Spinal cord (tissue), 10 donors: ENCODE measurements at places on chromosomes 11 and 22. TPM values are rescaled to one million over a fixed set of nuclear protein-coding genes. Genes with fewer than 3 reads are reported as not detected.

The AMOTL1 gene
- 60.6 TPM for total RNA-seq

GRCh38 chr11:66366844-66367477 is 4.6 kb downstream of the SLC29A2 start:
- no peaks in the 10 kb centered on the region for H3K27me3 ChIP-seq
- peaks cover 25% of the 10 kb centered on the region for H3K4me1 ChIP-seq
- no peak overlapping the region for H3K27ac ChIP-seq
- no peak for DNase-seq
- no peak overlapping the region for H3K4me3 ChIP-seq

The FOLR3 gene
- total RNA-seq = not detected

DNA sequence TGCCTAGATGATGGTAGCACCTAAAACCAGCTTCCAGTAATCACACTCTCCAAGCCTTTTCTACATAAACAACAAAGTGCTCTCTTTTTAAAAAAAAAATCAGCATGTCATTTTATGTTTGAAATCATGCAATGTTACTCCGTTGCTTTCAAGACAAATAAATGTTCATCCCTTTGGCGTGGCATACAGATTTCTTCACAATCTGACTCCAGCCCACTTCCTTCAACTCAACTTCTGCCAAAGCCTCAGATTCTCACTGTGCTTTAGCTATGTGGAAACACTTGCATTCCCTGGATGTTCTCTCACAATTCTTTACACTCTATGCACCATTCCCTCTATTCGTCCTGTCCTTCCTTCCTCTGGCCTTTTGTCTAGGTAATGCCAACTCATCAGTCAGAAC is 206.3 kb upstream of the BLID start:
- DNase-seq = no peak
- peaks cover 22% of the 10 kb centered on the region for H3K4me1 ChIP-seq
- H3K27ac ChIP-seq = peak overlapping the region; percentile 44
- H3K36me3 ChIP-seq = no peaks in the 10 kb centered on the region
- no peak overlapping the region for H3K4me3 ChIP-seq

- H3K27me3 ChIP-seq = no peaks in the 10 kb centered on the region
- H3K4me1 ChIP-seq = peaks cover 10% of the 10 kb centered on the region
- H3K27ac ChIP-seq = no peak within 1 kb of the TSS
- DNase-seq = no peak
Measured at GRCh38 chr11:60855726-60856633, at the start of gene PTGDR2. Gene PTGDR2 (minus strand): TSS chr11:60855950. CDS start chr11:60853722, 2,228 bp downstream.

The ANAPC15 gene
- total RNA-seq = 10.0 TPM

DNA sequence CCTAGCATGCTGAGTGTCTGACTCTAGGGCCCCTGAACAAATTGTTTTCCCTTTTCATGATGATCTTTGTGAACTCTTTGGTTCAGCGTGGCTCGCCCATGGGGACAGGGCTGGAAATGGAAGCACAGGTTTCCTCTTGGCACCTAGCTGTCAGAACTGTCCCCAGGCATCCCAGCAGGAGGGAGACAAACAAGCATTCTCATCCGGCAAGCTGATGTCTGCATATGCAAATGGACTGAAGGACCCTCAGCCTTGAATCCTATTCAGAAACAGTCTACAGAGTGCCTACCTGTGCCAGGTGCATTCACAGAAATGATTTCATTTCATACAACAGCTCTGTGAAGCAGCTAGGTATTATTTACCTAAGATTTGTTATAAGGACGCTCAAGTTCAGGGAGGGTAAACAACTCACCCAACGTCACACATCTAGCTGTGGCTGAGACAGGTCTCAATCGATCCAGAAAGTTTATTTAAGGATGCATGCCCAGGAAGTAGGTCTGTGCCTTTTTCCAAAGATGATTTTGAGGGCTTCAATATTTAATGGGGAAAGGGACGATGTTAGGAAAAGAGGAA is 176.4 kb downstream of the KIRREL3 start:
- no peak for DNase-seq
- peaks cover under 1% of the 10 kb centered on the region for H3K36me3 ChIP-seq
- H3K27me3 ChIP-seq = no peaks in the 10 kb centered on the region
- no peak overlapping the region for H3K27ac ChIP-seq

DNA sequence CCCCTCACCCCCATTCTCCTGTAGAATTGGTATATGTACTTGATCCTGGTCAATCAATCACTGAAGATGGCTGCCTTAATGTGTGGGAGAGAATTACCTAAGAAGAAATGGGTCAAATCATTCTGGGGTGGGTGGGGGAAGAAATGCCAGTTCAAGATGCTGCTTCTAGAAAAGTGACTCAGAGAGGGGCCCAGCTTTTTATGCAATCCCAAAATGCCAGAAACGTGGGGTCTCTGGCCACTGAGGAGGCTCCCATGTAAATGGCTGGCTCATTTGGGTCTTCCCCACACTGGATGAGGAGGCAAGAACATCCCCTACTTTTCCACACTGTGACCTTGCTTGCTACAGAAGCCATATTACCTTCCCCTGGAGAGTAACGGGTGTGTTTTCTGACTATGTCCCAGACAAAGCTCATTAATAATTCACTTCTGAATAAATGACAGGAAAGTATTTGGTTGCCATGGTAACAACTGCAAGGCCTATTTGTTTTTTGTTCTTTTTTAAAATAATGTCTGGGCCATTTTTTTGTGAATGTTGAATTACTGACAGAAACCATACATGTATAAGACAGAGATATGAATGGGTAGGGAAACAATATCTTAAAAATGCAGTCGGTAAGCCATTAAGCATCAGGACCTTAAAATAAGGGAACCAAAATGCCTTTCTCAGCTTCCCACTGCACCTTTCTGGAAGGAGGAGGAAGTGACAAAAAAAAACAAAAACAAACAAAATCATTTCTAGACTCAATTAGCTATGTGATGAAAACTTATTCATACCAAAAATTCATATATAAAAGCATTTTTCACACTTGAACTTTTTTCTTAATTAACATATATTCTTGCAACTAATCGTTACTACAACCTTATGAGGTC is 32.0 kb downstream of the SLC1A2 start:
- peak overlapping the region; percentile 18 for H3K27ac ChIP-seq
- H3K36me3 ChIP-seq = no peaks in the 10 kb centered on the region
- no peak overlapping the region for H3K4me3 ChIP-seq
- H3K4me1 ChIP-seq = peaks cover 3% of the 10 kb centered on the region
- DNase-seq = no peak
- no peaks in the 10 kb centered on the region for H3K27me3 ChIP-seq

The FBXO3 gene
- 73.9 TPM for total RNA-seq

The PGGHG gene
- total RNA-seq = 15.9 TPM

DNA sequence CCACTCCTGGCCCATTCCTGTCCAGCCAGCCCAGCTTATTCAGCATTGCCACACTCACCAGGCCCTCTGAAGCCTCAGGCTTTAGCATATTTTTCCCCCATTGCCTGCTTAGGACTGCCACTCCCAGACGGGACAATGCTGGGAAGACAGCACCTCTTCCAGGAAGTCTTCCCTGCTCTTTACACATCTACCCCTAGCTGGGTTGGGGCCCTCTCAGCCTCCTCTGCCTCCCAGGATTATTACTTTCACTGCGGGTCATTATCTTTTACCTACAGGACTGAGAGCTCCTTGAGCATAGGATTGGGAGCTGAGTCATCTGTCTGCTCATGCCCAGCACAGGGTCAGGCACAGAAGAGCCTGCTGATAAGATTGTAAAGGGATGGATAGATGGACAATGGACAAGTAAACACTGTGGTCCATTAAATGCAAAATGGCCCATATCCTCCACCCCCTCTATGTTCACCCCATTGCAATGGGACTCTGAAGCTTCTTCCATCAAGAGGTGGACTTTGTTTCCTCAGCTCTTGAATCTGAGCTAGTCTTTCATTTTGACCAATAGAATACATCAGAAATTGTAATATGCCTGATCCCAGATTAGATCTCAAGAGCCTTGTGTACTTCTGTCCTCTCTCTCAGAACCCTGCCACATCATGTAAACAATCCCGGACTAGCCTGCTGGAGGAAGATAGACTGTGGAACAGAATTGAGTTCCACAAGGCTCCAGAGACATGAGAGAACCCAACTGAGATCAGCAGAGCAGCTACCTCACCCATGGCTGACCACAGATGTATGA is 32.0 kb upstream of the LRRC32 start:
- H3K36me3 ChIP-seq = no peaks in the 10 kb centered on the region
- H3K27me3 ChIP-seq = no peaks in the 10 kb centered on the region
- peaks cover 9% of the 10 kb centered on the region for H3K4me1 ChIP-seq
- no peak overlapping the region for H3K27ac ChIP-seq
- no peak for DNase-seq

The PHF21B gene
- 3.3 TPM for total RNA-seq

- no peak overlapping the region for H3K4me3 ChIP-seq
- no peak for DNase-seq
- no peaks in the 10 kb centered on the region for H3K27me3 ChIP-seq
- no peaks in the 10 kb centered on the region for H3K4me1 ChIP-seq
Measured at GRCh38 chr11:45313171-45313865, 27.2 kb upstream of the SYT13 start.

DNA sequence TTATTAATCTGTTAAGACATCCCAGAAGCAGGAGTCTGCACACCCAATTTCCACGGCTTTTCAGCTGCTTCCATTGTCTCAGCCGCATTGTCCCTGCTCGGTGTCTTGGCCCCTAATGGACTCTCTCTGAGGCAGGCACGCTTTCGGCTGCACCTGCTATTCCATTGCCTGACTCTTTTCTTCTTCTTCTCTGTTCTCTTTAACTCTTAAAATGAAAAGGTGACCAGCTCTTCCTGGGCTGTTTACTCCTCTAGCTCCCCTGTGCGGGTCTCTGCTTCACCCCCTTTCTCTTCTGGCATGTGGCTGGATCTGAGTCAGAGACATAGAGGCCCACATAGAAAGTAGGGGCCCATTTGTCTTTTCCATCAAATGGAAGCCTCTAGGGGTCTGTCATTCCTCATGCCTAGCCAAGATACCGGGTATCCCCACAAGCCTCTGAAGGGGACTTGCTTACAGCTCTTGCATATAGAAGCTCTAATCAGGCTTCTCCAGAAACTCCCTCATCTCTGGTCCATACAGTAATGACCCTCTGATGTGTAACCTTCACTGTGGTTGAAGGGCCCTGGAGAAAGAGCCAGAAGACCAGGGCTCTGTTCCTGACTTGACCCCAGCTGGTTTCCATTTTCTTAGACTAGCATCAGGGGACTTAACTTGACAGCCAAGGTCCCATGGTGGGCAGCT is 243.9 kb downstream of the ST3GAL4 start:
- H3K27ac ChIP-seq = no peak overlapping the region
- no peak for DNase-seq
- peaks cover 16% of the 10 kb centered on the region for H3K27me3 ChIP-seq

DNA sequence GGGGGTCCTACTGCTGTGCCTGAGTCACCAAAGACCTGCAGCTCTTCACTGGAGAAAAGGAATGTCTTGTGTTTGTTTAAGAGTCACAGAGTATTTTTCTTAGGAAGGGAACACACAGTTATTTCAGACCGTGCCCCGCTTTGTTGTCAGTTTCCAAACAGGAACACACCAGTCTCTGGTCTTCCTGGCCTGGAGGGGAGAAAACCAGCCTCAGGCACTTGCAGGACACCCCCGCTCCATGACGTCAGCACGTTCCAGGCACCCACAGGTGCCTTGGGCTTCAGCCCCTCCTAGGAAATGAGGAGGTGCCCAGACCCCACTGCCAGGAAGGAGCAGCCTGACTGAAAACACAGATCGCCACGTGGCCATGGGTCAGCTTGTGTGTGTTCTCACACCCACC is 5.4 kb downstream of the DEAF1 start:
- DNase-seq = no peak
- no peaks in the 10 kb centered on the region for H3K27me3 ChIP-seq
- peaks cover 75% of the 10 kb centered on the region for H3K36me3 ChIP-seq
- peaks cover 39% of the 10 kb centered on the region for H3K4me1 ChIP-seq
- no peak overlapping the region for H3K27ac ChIP-seq
- H3K4me3 ChIP-seq = no peak overlapping the region

The OR51I1 gene
- 0.28 TPM for total RNA-seq
